Lung (tissue), 17 donors: ENCODE measurements at places on chromosomes 11 and 22.
A peak's percentile ranks its signal among the peaks of the same experiment; 100 is the strongest.

GRCh38 chr22:23223569-23224317 is 43.4 kb downstream of the BCR start:
- no peak for DNase-seq

- DNase-seq, result no peak
Observed at GRCh38 chr11:128279866-128280265, 307.5 kb downstream of the ETS1 start.

- no peak for DNase-seq
Observed at GRCh38 chr22:31474743-31475142, 14.9 kb downstream of the EIF4ENIF1 start.

DNA sequence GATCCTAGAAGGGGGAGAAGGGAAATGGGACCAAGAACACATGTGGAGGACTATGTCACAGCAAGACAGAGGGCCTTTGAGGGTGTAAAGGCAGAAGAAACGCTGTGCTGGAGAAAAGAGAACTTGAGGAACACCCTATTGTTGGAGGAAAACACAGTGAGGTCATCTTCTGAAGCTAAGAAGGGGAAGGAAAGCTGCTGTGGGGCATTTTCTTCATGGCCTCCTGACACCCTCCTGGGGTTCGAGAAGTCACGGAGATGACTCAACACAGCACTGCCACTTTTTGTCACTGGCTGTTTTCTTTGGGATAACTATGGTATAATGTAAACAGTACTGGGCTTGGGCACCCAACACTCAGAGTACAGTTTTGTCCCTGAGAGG is 492.6 kb upstream of the CADM1 start:
- no peak for DNase-seq

- peak; percentile 67 for DNase-seq
Observed at GRCh38 chr11:116993599-116993998, 104.6 kb downstream of the SIK3 start.

GRCh38 chr22:31881200-31881599 is 63.1 kb upstream of the YWHAH start:
- DNase-seq, result no peak

GRCh38 chr11:111531687-111532364 is 8.7 kb upstream of the LAYN start:
- DNase-seq, result no peak

- DNase-seq, result no peak
Observed at GRCh38 chr11:124153821-124154220, 29.3 kb upstream of the OR10D3 start.

DNA sequence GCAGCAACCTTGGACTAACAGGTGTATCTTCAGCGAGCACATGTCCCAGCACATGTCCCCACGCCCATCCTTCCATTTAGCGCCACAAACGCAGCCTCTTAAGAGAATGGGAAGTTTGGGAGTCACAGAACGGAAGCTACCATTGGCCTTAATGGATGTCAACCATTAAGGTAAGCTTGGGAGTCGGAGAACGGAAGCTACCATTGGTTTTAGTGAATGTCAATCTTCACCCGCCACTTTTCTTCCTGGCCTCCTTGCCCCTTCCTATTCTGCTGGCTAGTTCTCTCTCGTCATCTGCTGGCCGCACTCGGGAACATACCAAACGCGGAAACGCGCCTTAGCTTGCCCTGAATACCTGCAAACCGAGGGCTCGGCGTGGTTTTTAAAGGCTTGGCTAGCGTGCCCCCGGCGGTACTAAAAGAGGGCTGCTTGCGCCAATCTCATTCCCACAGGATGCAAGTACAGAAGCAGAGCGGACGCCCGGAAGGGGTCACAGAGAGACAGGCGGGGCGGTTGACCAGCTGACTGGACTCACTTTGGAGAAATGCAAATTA is 24.3 kb downstream of the GLYATL1 start:
- DNase-seq, result peak; percentile 66

DNA sequence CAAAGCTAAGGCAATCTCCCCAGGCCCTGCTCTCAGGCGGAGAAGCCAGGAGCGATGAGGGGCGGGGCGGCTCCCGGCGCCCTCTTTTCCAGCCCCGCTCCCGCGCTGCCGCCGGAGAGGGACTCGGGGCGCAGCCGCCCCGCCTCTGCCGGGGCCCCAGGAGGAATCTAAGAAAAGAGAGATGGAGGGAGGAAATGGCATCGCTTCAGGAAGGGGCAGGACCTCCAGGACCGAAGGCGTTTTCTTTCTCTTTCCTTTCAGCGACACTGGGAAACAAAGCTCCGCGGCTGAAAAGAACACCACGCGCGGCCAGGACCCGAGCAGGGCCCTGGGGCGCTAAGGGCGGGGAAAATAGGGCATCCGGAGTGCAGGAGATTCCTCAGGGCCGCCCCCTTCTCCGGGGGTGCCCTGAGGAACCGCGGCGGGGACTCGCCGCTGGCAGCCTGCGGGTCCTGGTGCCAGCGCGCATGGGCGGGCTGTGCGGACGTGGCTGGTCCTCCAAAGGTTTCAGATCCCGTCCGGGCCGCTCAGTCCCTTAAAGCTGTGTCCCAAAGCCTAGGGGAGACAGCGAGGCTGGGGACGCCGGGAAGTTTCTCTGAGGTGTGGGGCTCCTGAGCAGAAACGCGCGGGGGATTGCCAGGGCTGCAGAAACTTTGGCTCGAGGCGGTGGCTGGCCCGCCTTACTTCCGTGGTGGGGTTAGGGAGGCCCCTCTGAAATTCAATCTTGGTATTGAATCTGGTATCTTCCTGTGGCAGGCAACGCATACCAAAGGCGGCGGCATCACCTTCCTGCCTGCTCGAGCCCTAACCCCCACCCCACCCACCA is 2.8 kb upstream of the BSX start:
- DNase-seq, result no peak

GRCh38 chr22:47598864-47599263 is 836.4 kb downstream of the TBC1D22A start:
- DNase-seq, result no peak

DNA sequence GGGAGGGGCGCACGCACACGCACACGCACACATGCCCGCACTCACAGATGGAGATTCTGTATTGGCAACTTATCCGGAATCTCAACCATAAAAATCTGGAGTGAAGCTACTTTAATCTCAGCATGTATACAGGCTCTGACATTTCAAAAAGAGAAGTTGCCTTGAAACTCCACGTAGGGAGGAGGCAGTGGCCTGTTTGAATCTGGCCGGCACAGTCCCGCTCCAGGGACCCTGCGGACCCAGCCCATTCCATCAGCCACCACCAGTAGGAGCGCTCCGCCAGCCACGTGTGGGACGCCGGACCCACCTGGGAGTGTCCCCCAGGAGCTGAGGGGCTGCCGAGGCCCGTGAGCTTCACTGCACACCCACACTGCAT is 1.9 kb upstream of the SYT8 start:
- DNase-seq, result no peak

GRCh38 chr22:20275836-20276235 is 7.7 kb upstream of the RTN4R start:
- no peak for DNase-seq

DNA sequence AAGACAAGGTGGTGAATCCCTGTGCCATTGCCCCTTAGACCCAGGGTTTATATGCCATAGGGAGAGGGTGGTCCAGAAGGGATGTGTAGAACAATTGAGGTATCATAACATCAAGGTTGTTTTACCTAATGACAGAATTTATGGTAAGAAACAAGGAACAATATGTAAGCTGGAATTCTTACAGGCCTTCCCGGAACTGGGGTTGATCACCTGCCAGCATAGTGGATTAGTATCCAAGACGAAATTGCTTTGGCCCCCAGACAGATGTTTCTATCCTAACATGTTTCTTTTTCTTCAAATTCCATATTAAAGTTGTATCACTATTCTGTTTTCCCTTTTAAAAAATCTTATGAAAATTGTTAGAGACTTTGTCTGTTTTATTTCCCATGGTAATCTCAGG is 343.8 kb upstream of the ANO3 start:
- no peak for DNase-seq

- DNase-seq, result no peak
Observed at GRCh38 chr11:114938799-114939198, 260.5 kb downstream of the NXPE2 start.

- no peak for DNase-seq
Observed at GRCh38 chr11:119991022-119991404, 146.9 kb downstream of the TRIM29 start.

DNA sequence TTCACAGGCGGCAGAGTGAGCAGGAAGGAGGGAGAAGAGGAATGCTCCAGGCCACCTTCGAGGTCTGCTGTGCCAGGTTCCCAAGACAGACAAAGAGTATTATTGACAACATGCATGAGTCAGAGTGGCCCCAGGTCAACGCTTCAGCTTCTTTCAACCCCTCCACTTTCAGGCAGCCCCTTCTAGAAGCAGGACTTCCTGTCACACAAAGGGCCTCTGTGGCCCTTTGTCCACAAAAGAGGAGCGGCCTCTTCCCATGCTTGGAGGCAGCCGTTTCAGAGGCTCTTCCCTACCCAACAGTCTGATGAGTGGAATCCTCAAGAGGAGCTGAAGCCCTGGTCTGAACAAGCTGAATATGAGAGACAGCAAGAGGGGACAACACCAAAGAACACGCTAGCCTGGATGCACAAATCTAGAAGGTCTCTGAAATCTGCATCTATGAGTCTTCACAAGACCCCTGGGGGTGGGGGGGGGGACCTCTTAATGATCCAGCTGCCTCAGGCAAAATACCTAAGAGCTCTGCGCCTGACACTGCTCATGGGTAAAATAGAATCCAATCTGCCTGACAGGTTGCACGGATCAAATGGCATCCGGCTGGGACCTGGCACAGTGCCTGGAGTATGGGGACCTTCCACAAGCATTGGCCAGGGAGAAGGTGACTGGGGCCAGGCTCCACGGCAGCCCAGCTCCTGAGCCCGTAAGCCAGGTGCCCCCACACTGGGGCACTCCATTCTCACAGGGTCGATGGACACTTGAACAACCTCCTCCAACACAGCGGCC is 67.5 kb downstream of the PACSIN2 start:
- DNase-seq, result peak; percentile 62

DNA sequence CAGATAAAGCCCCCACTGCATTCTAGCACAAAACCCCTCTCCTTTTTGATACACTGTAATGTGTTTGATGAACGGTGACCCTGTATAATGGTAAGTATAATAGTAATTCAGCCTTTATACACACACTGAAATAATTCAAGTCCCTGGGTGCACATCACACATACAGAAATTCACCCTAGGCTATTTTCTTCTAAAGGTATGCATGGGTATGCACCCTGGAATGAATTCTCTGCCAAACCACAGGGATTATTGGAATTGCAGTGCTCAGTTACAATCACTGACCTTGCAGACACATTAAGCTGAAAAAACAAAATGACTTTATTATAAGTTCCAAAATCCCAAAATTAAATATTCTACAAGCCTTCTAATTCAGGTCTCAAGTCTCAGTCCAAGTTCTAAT is 245.9 kb upstream of the FAT3 start:
- no peak for DNase-seq

DNA sequence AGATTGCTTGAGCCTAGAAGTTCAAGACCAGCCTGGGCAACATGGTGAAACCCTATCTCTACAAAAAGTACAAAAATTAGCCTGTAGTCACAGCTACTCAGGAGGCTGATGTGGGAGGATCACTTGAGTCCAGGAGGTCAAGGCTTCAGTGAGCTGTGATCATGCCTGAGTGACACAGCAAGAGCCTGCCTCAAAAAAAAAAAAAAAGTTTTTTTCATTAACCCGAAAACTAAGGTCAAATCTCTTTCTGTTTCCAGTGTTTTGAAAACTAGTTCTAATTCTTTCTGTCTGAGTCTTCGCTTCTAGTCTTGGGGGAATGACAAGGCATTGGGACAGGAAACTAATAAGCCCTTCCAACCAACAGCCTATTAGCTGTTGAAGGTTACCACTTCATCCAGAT is 57.6 kb downstream of the LIF start:
- DNase-seq, result no peak

DNA sequence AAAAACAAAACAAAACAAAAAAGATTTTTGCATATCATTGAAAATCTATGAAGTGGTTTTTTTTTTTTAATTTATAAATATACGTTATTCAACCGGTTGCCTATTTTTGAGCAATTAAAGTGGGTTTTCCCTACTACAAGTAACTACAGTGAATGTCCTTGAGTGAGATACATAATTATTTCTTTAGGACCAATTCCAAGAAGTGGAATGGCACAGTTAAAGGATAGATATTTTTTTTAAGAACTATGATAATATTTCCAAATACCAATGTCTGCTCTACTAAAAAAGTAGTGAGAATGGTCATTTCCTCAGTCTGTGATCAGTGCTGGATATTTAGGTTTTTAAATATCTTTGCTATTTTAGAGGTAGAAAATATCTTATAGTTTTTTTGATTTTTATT is 118.8 kb downstream of the TEAD1 start:
- DNase-seq, result no peak

DNA sequence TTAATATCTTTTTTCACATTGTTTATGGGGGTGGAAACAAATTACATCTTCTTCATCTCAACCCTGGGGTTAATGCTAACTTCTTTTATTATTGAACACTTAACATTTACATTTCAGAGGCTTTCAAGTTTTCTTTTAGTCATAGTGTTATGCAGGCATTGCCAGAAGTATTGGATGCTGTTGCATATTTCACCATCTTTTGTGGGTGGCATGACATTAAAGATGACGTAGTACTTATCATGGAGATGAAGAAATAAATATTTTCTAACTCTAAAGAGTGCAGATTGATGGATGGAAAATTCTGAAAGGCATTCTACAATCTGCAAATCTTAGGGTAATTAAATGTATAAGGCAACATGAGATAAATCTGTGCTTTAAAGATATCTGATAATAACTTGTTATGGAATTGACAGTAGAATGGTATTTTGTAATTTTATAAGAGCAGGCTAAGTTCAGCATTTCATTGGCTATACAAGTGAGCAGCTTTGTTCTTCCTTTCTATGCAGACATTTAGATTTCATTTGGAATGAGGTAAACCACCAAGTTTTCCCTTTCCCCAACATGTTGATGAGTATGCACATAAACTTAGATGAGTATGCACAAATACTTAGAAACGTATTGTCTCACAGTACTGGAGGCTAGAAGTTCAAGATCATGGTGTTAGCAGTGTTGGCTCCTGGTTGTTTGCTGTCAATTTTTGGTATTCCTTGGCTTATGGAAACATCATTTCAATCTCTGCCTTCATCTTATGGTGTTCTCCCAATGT is 924.4 kb downstream of the METTL15 start:
- no peak for DNase-seq

DNA sequence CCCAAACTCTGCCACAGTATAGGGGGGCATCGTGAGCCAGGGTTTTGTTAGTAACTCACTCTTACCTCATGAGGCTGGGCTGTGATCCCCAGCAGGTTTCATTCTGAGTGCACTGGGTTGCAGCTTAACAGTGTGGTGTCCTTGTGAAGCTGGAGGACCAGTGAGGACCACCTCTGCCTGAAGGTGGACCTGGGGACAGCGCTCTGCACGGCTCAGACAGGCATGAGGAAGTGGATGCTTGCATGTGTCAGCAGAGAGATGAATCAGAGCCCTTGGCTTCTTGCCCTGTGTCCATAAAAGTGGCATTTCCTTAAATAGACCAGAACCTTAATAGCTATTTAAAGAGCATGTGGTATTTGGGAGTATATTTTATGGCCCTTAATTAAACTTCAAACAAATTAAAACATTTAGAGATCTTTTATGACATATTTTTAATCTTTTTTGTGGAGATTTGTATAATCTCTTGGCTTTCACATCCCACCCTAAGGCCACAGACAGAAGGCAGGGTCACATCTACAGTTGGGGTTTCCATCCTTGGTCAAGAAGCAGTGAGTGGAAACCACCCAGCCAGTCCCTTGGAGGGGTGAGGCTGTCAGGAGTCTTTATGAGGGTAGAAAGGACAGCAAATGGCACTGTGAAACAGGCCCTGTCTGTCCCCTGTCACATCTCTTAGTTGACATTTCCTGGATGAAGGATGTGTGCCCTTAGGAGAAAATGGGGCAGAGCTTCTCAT is 24.8 kb upstream of the ADORA2A start:
- DNase-seq, result peak; percentile 77
